ENCODE measurements at places on chromosomes 5 and 9.

GRCh38 chr9:21854594-21854993 lies 52.2 kb downstream of the MTAP start:
- no peak for DNase-seq

DNA sequence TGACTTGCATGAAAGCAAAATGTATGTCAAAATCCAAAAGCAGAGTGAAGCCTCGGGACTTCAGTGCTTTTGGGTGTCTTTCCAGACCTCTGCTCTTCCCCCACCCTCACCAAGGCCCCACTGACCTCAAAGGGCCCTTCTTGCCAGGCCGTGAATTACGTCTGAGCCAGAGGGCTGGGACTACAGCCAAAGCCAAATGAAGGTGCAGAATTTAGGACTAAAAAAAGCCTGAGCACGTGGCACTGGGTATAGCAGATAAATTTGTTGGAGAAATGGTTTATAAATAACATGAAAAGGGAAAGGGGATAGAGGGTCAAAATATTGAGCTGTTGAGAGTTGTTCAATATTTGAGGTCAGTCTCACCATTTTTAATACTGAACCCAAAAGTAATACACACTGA lies 163.4 kb downstream of the GHR start:
- DNase-seq = no peak

DNA sequence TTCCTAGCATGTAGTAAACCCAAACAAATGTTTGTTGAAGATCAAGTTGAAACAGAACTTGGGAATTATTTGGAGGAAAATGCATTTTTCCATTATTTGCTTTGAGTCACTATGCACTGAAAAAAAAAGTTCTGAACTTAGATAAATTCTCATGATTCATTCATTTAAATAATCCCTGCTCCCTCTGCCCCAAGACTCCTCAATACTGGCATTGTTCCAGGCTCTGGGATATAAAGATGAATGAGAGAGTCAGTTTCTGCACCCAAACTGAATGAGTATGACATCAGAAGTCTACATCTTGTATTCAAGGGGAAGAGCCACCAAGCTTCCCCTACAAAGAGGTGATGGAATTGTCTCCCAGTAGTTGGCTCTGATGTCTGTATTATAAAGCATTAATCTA lies 123.9 kb downstream of the SEC61B start:
- peak; percentile 77 for DNase-seq

DNA sequence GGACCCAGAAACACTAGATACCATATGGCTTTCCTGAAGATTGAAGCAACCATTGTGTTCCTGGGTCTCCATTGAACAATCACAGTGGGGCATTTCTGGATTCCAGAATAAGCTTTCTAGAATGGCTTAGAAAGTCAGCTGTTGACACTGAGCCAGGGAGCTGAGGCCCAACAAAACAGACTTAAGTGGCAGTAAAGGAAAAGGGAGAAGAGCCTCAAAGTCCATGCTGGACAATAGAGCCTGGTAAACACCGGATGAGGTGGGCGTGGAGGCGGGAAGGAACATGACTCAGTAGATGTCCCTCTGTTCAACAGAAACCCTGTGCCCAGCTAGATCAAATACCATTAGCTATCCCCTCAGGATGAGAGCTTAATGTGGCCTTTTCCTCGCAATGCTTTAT lies 14.8 kb downstream of the SPARC start:
- DNase-seq = no peak

GRCh38 chr5:137367951-137368350 lies 131.2 kb downstream of the SPOCK1 start:
- no peak for DNase-seq

- no peak for DNase-seq
Measured at GRCh38 chr9:91844190-91844589, 105.8 kb downstream of the ROR2 start.

- no peak for DNase-seq
Measured at GRCh38 chr5:92944903-92945604, 636.0 kb downstream of the NR2F1-AS1 start.

DNA sequence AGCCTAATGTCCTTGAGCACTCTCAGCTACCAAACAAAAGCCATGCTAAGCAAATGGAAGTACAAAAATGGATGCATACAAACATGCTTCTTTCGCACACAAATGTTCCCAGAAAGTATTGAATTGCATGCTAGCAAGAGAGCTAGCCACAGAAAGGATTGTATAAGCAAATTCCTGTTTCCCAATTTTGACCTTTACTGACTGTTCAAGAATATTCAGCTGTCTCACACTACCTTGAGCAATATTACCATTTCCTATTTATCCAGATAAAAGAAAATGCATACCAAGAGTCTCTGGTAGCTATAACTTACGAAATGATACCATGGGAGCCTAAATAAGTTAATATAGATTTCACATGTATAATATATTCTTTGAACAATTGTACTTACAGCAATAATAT lies 264.6 kb downstream of the TMEM167A start:
- DNase-seq = no peak

DNA sequence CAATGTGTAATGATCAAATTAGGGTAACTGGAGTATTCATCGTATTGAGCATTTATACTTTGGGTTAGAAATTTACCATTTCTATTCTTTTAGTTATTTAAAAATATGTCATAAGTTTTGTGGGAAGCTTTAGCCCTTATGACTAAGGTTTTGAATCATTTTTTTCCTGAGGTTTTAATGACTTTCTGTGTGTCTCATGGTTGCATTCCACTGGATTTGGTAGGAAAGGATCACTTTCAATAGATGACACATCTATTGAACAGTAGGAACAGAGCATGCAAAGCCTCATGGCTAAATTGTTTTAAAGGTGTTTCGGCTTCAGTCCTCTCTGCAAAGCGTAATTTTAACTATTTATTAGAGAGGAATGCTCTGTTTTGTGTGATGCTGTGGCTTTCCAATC lies 512.4 kb upstream of the CHD1 start:
- no peak for DNase-seq

GRCh38 chr5:159120446-159120845 lies 20.7 kb upstream of the EBF1 start:
- DNase-seq = no peak

DNA sequence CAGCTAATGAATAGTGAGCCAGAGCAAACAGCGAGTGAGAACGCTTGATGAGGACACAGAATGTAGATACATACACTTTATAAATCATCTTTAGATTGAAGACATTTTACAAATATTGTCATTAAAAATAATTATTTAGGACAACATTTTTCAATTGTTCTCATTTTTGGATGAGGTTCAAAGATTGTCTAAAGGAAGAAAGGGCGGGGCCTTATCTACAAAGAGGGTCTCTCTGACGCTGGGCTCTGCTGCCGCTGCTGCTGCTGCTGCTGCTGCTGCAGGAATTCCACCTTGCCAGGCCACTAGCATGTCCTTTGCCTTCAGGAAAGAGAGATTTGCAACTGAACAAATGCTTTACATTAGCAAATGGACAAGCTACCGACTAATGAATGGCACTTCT lies 220.7 kb upstream of the TMEM161B start:
- DNase-seq = no peak

DNA sequence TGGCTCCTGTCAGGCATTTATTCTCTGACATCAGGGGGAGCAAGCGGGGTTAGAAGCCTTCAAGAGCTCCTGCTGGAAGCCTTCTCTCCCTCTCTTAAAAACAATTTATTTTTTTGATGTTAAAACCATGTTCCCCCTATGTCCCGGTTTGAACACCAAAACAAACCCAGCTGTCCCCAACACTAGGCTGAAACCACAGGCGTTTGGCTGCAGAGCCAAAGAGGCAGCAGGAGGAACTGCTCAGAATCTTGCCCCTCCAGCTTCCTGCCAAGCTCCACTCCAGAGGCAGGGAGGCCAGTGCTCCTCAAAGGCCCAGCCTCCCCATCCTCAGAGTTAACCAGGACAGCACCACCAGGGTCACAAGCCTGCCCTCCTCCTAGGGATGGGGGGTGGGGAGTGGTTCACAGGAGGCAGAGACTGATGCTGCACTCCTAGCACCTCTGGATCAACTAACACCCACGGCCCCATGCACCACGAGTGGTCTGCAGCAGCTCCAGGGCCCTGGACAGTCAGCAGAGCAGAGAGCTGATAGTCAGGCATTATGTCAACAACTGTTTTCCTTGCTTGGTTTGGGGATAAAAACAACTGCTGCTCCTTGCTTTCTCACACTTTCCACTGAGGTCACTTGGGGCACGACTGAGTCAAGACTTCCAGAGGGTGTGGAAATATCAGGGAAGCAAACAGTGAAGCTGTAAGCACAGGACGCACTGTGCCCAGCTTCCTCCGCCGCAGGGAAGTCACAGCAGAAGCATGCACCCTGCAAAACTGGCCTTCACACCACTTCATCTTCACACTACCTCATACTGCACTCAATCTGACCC lies 96.5 kb upstream of the ADRA1B start:
- DNase-seq = no peak

DNA sequence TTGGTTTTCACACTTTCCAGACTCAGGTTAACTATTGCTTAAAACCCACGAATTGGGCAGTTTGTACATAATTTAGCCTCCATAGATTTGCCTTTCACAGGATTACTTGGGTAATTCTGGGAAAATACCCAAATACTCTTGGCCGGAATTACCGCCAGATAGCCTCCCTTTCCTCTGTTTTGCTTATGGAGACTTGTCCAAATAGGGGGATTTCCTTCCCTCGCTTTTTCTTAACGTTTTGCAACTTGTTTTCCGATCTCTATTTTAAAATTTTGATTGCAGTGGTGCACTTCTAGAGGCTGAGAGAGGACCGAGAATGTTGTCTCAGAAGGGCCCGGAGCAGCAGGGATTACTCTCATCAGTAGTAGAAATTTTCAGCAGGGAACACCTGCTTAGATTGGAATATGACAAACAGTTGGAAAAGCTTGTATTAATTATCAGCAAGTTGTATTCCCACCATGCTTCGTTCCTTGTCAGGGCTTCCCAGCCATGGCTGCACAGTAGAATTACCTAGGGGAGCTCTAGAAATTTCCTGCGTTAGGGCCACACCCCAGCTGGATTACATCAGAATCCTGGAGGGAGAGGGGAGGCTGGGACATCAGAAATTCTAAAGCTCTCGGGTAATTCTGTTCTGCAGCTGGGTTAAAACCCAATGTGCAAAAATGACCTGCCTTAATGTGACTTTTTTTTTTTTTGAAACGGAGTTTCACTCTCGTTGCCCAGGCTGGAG lies 329.1 kb downstream of the SH3GL2 start:
- no peak for DNase-seq
